Bone marrow (tissue), 2 donors: ENCODE measurements at places on chromosomes 4 and X.

- DNase-seq: no peak
These were observed 37.6 kb downstream of the PF4 start for GRCh38 chr4:73944061-73944875.

- no peak for DNase-seq
These were observed 121.9 kb upstream of the SMIM10 start for GRCh38 chrX:134868771-134869495.

DNA sequence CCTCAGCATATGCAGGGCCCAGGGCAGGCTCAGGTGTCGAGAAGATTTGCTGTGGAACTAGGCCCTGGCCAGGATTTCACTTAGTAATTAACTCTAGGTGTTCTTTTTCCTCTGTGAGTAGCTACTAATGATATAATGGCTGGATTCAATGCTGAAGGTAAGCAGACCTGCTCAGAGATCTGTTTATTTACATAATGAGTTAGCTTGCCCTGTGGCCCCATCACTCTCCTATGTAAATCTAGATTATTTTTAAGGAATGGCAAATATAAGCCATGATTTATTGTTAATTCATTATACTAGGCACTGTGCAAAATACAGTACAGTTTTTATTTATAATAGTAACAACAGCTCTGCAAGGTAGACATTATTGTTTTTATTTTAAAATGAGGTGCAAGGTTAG lies 117.2 kb downstream of the IRF2 start:
- DNase-seq: no peak

DNA sequence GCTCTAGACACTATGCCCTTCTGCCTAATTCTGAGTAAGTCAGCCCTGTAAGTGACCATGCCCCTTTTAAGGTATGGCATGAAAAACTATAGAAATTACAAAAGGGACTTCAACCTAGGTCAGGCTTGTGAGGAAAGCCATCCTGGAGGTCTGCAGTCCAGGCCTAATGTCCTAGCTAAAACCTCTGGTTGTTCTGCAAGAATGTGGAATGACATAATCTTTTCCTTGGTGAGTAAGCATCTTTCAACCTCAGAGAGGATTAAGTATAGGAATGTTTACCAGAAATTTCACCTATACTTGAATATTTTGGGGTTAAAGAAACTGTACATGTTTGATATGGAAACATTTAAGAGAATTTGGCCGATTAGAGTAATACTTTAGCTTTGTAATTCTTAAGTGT lies 23.8 kb upstream of the HPSE start:
- DNase-seq: no peak

GRCh38 chrX:108736509-108737479 lies at the start of gene IRS4:
Gene IRS4, minus strand, starts transcription at chrX:108736563.
- no peak for DNase-seq

DNA sequence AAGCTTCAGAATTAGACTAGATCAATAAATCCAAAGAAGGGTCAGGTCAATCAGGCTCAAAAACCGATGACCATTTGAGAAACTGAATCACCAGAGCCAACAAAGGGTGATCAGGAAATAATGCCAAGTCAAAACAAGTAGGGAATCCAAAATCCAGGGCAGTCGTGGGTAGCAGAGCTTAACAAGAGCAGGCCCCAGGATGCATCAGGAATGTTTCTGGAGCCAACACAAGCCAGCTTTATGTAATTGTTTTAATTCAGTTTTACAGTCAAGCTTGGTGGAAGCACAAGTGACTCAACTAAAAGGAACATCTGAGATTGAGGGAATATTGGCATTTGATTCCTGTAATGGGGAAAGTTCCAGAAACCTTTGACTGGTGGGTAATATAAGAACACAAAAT lies 237.9 kb upstream of the EDA2R start:
- DNase-seq: no peak

DNA sequence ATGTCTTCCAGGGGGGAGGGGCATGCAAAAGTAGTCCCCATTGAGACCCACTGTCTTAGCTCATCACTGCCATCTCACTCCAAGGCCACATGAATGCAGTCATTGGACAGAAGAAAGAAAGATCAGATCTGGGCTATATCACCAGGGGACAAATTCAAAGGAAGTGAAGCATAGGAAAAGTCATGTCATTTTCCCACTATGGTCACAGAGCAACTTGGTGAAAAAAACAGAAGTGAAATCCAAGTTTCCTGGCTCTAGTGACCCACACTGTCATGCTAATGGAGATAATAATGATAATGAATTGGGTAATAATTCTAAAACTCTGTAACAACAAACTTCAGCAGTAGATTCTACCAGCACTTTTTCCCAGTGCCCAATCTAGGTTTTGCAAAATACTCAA lies 9.9 kb downstream of the LHFPL1 start:
- DNase-seq: no peak

DNA sequence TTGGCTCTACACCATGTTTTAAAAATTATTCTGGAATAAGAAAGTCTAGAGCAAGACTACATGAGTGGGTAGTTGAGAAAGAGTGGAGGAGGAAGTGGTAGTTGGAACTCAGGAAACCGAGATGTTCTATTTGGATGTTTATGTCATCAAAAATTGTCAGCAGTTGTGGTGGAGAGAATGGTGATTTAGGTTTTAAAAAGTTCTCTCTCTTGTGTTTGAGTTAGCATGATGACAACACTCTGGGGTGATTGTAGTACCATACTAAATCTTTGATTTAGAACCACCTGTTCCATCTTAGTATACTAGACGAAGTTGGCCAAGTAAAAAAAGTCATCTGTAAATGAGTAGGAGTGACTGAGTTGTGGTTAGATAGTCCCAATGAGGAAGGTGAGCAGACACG lies 40.7 kb downstream of the KLHL2 start:
- DNase-seq: no peak
